ENCODE measurements at places on chromosomes 4 and X. TPM values are rescaled to one million over a fixed set of nuclear protein-coding genes. Genes with fewer than 3 reads are reported as not detected.

GRCh38 chr4:6963139-6963611 lies 53.5 kb downstream of the TBC1D14 start:
- peaks cover 10% of the 10 kb centered on the region for H3K36me3 ChIP-seq
- no peak for DNase-seq
- H3K4me1 ChIP-seq: no peaks in the 10 kb centered on the region

GRCh38 chr4:10171055-10171454 lies 54.5 kb upstream of the WDR1 start:
- DNase-seq: no peak
- H3K36me3 ChIP-seq: no peaks in the 10 kb centered on the region
- H3K4me1 ChIP-seq: peaks cover 30% of the 10 kb centered on the region

CXCL11 gene
- total RNA-seq: not detected

DNA sequence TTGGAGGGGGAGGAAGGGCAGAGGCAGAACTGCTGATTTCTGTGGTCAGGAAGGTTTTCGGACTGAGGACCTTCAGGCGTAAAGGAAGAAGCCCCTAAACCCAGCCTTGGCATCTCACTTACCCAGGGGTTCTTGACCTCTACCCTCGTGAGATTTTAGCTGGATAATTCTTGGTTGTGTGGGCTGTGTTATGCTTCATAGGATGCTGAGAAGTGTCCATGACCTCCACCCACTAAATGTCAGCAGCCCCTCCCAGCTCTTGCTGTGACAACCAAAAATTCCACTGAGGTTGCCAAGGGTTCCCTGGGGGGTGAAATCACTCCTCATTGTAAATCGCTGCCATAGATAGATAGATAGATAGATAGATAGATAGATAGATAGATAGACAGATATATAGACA lies 5.8 kb upstream of the CRLF2 start:
- DNase-seq: no peak
- no peak overlapping the region for H3K27ac ChIP-seq
- no peak overlapping the region for H3K4me3 ChIP-seq
- no peaks in the 10 kb centered on the region for H3K27me3 ChIP-seq
- no peaks in the 10 kb centered on the region for H3K4me1 ChIP-seq

DNA sequence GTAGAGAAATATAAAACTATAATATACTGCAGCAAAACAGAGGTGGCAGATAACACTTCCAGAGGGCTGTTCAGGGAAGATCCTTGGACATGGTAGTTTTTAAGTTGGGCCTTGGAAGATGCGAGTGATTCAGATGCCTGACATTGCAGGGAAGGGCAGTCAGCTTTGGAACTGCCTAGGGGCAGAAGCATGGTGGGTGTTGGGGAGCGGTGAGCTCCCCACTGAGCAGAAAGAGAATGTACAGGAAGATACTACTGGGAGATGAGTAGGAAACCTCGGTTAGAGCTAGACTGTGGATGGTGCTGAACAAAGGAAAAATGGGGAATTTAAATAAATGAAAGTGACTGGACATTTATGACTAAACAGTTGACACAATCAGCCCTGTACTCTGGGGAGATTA lies 24.9 kb upstream of the SEC24B start:
- no peak overlapping the region for H3K4me3 ChIP-seq
- no peaks in the 10 kb centered on the region for H3K4me1 ChIP-seq
- H3K27ac ChIP-seq: no peak overlapping the region
- H3K27me3 ChIP-seq: no peaks in the 10 kb centered on the region
- no peak for DNase-seq

- DNase-seq: no peak
- H3K27ac ChIP-seq: no peak overlapping the region
- H3K4me1 ChIP-seq: peaks cover 6% of the 10 kb centered on the region
- H3K36me3 ChIP-seq: no peaks in the 10 kb centered on the region
Observed at GRCh38 chr4:82043081-82043808, 330.5 kb downstream of the HNRNPD start.

GABRG1 gene
- total RNA-seq: not detected

- no peaks in the 10 kb centered on the region for H3K4me1 ChIP-seq
- DNase-seq: no peak
- no peaks in the 10 kb centered on the region for H3K36me3 ChIP-seq
Observed at GRCh38 chrX:79290596-79290995, 76.5 kb downstream of the ITM2A start.

- H3K36me3 ChIP-seq: no peaks in the 10 kb centered on the region
- no peak overlapping the region for H3K27ac ChIP-seq
- DNase-seq: no peak
- H3K4me1 ChIP-seq: peaks cover 3% of the 10 kb centered on the region
Observed at GRCh38 chr4:70930530-70931256, 28.5 kb downstream of the MOB1B start.

DNA sequence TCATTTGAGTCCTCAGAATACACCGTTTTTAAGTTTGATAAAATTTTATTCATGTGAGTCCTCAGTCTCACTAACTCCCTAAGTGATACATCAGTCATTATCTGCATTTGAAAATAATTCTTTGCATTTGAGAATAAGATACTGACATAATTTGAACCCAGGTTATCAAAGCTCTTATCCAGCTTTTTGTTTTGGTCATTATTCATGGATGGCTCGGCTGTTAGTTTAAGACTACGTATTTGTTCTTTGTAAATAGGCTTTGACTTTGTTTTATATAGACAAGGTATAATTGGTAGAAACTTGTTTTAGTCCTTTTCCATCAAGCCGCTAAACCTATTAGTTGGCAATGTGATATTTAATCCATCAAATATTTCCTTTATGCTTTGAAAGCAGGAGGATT lies 7.9 kb downstream of the SPRY1 start:
- peak overlapping the region; percentile 98 for H3K27ac ChIP-seq
- H3K4me1 ChIP-seq: no peaks in the 10 kb centered on the region
- peak overlapping the region; percentile 21 for H3K4me3 ChIP-seq
- no peaks in the 10 kb centered on the region for H3K27me3 ChIP-seq

GRCh38 chrX:80879143-80879542 lies 69.5 kb upstream of the BRWD3 start:
- H3K27ac ChIP-seq: no peak overlapping the region
- no peaks in the 10 kb centered on the region for H3K36me3 ChIP-seq
- H3K27me3 ChIP-seq: no peaks in the 10 kb centered on the region
- H3K4me3 ChIP-seq: no peak overlapping the region
- DNase-seq: no peak

GRCh38 chr4:110196871-110197528 lies 1.4 kb downstream of the ELOVL6 start:
- peak; percentile 2 for DNase-seq
- H3K27ac ChIP-seq: peak overlapping the region; percentile 91
- no peaks in the 10 kb centered on the region for H3K36me3 ChIP-seq

DNA sequence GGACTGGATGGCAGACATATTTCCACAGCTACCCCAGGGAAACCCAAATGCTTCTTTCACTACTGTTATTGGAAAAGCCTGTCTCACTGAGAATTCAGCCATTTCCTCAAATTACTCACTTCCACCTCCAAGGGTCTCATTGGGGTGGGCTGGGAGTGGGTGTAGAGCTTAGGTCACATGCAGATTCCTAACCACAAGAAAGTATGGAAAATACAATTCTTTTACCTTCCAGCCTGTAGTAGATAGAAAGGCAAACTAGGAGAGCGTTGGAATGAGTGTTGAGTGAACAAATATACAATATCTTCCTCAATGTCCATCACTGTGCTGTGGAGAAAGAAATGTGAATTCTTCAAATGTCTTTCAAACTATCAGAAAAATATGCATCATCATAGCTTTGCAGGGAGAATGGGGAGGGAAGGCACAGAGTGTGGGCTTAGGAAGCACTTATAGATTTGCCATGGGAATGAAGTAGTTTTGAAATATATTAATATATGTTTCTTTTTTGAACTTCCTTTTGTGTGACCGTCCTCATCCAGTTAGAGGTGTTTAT lies 245.3 kb upstream of the JADE1 start:
- no peaks in the 10 kb centered on the region for H3K36me3 ChIP-seq
- no peak for DNase-seq
- no peak overlapping the region for H3K27ac ChIP-seq

DNA sequence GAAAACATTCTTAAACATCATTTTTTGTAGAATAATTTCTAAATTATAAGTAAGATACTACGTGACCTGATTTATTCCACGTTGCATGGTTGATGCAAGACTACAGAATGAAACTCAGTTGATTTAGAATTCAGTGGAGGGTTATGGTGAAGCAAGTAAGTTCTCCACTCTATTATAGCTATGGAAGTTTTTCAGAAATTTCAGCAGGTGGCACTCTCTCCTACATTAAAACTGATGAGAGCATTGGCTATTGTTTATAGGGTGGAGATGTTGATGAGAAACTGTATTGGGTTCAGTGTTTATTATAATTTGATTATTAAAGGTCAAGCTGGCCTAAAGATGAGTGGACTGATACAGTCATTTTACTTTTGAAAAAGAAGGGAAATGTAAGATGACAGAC lies 88.0 kb downstream of the FNIP2 start:
- H3K36me3 ChIP-seq: no peaks in the 10 kb centered on the region
- H3K27ac ChIP-seq: no peak overlapping the region
- no peak overlapping the region for H3K4me3 ChIP-seq

GRCh38 chr4:151407466-151408379 lies 1.3 kb upstream of the FHIP1A start:
- H3K27ac ChIP-seq: peak overlapping the region; percentile 96
- no peaks in the 10 kb centered on the region for H3K27me3 ChIP-seq
- no peaks in the 10 kb centered on the region for H3K36me3 ChIP-seq
- H3K4me3 ChIP-seq: peak overlapping the region; percentile 76
- peak; percentile 4 for DNase-seq

SLC10A7 gene
- total RNA-seq: 13.9 TPM

ADH7 gene
- total RNA-seq: 173 TPM

DNA sequence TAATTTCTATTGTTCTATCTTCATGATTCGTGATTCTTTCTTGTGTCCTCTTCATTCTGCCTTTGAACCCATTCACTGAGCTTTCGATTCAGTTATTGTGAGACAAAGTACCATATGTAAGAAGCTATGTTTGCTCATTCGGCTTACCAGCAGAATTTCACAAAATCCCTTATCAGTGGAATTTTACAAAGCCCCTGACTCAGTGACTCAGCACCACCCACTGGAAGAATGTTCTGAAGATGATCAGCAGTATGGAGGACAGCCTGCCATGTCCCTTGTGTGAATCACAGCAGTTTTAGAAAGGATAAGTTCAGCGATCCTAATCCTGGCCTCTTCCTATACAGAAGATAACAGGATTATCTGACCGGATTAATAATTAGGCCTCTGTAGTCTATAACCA lies 5.8 kb upstream of the UXT start:
- no peak overlapping the region for H3K4me3 ChIP-seq
- no peaks in the 10 kb centered on the region for H3K27me3 ChIP-seq
- no peak overlapping the region for H3K27ac ChIP-seq
- no peaks in the 10 kb centered on the region for H3K36me3 ChIP-seq
- no peaks in the 10 kb centered on the region for H3K4me1 ChIP-seq

GRCh38 chr4:56261027-56261426 lies 126.3 kb downstream of the AASDH start:
- H3K4me1 ChIP-seq: no peaks in the 10 kb centered on the region
- DNase-seq: no peak
- H3K27ac ChIP-seq: no peak overlapping the region
- no peaks in the 10 kb centered on the region for H3K27me3 ChIP-seq
- H3K36me3 ChIP-seq: no peaks in the 10 kb centered on the region

GRCh38 chrX:67607466-67607865 lies 63.6 kb downstream of the AR start:
- H3K27me3 ChIP-seq: no peaks in the 10 kb centered on the region
- H3K4me1 ChIP-seq: no peaks in the 10 kb centered on the region
- no peak overlapping the region for H3K27ac ChIP-seq

FAM184B gene
- total RNA-seq: 0.18 TPM
